Ammon's horn (tissue), 1 donor: ENCODE measurements at places on chromosomes 5 and 9.

- no peak for DNase-seq
These were observed 105.4 kb downstream of the SEMA5A start for GRCh38 chr5:9440517-9440916.

- peak; percentile 38 for DNase-seq
These were observed 53.9 kb upstream of the HMHB1 start for GRCh38 chr5:143758015-143758414.

GRCh38 chr5:168580227-168580508 is 1.0 kb upstream of the PANK3 start:
- no peak for DNase-seq

DNA sequence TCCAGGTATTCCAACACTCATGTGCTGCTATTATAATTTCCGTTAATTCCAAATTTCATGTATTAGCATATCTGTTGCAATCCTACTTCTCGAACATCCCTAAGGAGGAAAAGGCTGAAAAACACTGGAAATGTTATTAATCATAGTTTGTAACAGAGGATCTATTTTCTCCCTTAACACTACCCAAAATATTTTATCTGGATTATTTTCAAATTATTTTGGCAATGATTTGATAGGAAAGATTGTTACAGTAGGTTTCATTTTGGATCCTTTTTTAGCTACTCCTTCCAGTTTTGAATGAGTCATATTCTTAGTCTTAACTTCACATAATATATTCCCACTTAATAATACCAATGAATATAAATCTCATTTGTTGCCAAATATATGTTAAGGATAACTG is 13.9 kb upstream of the NAA35 start:
- no peak for DNase-seq

DNA sequence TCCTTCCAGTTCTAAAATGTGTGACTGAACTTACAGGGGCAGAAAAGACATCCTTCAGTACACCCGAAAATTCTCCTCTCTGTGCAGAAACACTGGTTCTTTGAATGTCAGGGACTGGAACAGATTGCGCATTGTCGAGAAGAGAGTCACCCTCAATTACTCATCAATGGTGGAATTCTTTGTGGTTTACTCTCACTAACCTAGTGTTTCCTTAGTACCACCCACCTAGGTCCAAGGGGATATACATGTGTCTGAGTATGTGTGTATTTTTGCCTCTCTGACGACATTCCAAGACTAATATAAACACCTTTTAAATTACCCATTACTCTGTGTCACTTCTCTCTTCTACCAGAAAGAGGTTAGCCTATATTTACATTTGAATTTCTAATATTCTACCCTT is 660.8 kb downstream of the TLE1 start:
- no peak for DNase-seq
